Keratinocyte (primary cell): ENCODE measurements at places on chromosomes 2 and 18.

GRCh38 chr2:157784169-157784822, 91.8 kb downstream of the ACVR1 start:
- H3K27me3 ChIP-seq = no peaks in the 10 kb centered on the region
- peaks cover 48% of the 10 kb centered on the region for H3K4me1 ChIP-seq
- DNase-seq = peak; percentile 33
- H3K36me3 ChIP-seq = no peaks in the 10 kb centered on the region
- peak overlapping the region; percentile 66 for H3K27ac ChIP-seq
- H3K4me3 ChIP-seq = peak overlapping the region; percentile 37

DNA sequence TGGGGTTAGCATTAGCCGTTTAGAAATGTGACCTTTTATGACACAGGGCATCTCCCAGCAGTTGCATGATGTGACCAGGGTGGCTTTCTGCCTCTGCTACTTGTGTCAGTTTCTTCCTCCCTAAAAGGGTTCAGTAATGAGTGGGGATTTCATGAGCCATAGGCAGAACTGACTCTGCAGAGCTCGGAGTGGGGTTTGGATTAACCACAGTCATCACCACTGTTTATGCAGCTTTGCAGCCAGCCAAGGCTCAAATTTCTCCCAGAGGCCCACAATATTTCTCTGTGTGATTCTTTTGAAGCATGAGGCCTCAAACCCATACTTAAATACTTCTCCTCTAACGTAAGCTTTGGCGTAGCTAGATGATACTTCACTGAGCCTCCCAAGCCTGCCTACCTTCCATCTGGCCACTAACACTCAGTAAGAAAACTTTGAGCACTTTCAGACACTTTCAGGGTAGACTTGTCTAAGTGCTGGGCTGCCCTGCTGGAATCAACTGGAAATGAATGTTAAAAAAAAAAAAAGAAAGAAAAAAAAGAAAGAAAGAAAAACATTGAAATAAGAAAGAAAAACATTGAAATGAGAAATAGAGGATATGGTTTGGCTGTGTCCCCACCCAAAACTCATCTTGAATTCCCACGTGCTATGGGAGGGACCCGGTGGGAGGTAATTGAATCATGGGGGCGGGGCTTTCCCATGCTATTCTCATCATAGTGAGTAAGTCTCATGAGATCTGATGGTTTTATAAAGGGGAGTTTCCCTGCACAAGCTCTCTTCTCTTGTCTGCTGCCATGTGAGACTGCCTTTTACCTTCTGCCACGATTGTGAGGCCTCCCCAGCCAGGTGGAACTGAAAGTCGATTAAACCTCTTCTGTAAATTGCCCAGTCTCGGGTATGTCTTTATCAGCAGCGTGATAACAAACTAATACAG, 11.5 kb upstream of the LAPTM4A start:
- no peak overlapping the region for H3K27ac ChIP-seq
- no peaks in the 10 kb centered on the region for H3K36me3 ChIP-seq
- peaks cover 33% of the 10 kb centered on the region for H3K4me1 ChIP-seq
- no peak overlapping the region for H3K4me3 ChIP-seq

- H3K27ac ChIP-seq = no peak overlapping the region
- H3K36me3 ChIP-seq = no peaks in the 10 kb centered on the region
- peaks cover 32% of the 10 kb centered on the region for H3K4me1 ChIP-seq
- no peak overlapping the region for H3K4me3 ChIP-seq
- no peaks in the 10 kb centered on the region for H3K27me3 ChIP-seq
- peak; percentile 21 for DNase-seq
Measured at GRCh38 chr2:227462462-227462951, 9.4 kb upstream of the AGFG1 start.

DNA sequence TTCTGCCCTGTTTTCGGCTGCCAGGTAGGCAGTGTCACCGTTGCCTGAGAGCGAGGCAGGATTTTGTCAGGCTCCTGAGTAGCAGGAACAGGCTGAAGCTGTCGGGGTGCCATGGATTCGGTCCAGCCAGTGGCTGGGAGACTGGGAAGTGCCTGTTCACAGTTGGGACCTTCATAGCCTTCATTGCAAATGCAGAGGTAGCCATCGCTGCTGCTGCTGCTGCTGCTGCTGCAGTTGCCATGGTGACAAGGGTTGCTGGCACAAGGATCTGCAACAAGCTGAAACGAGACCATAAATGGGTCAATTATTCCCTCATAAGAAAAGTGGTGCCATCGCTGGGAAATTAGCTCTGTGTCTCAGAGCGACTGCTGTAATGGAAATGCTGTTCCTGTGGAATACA, 122.7 kb downstream of the DNER start:
- no peaks in the 10 kb centered on the region for H3K36me3 ChIP-seq
- peaks cover 5% of the 10 kb centered on the region for H3K4me1 ChIP-seq
- no peak overlapping the region for H3K4me3 ChIP-seq

GRCh38 chr2:239596253-239596652, 195.4 kb upstream of the HDAC4 start:
- no peaks in the 10 kb centered on the region for H3K36me3 ChIP-seq
- no peaks in the 10 kb centered on the region for H3K27me3 ChIP-seq
- DNase-seq = no peak
- H3K4me3 ChIP-seq = no peak overlapping the region
- no peak overlapping the region for H3K27ac ChIP-seq

- H3K36me3 ChIP-seq = no peaks in the 10 kb centered on the region
- H3K4me1 ChIP-seq = peaks cover 27% of the 10 kb centered on the region
- no peak for DNase-seq
Measured at GRCh38 chr2:132670496-132671150, 618 bp upstream of the LYPD1 start.

- no peak for DNase-seq
- H3K27me3 ChIP-seq = no peaks in the 10 kb centered on the region
- no peaks in the 10 kb centered on the region for H3K36me3 ChIP-seq
- H3K4me1 ChIP-seq = peaks cover 17% of the 10 kb centered on the region
- H3K4me3 ChIP-seq = no peak overlapping the region
- H3K27ac ChIP-seq = no peak overlapping the region
Measured at GRCh38 chr18:30982285-30982992, 60.1 kb downstream of the DSC3 start.

- no peak for DNase-seq
- H3K27me3 ChIP-seq = peaks cover 5% of the 10 kb centered on the region
- no peaks in the 10 kb centered on the region for H3K36me3 ChIP-seq
- no peak overlapping the region for H3K27ac ChIP-seq
- H3K4me1 ChIP-seq = peaks cover 42% of the 10 kb centered on the region
Measured at GRCh38 chr2:109408043-109408335, 205.8 kb downstream of the SEPTIN10 start.

- H3K27me3 ChIP-seq = peaks cover 9% of the 10 kb centered on the region
- peaks cover 6% of the 10 kb centered on the region for H3K4me1 ChIP-seq
- H3K27ac ChIP-seq = no peak overlapping the region
- H3K36me3 ChIP-seq = no peaks in the 10 kb centered on the region
- DNase-seq = no peak
- no peak overlapping the region for H3K4me3 ChIP-seq
Measured at GRCh38 chr18:74541703-74542555, 7.6 kb downstream of the CNDP1 start.

DNA sequence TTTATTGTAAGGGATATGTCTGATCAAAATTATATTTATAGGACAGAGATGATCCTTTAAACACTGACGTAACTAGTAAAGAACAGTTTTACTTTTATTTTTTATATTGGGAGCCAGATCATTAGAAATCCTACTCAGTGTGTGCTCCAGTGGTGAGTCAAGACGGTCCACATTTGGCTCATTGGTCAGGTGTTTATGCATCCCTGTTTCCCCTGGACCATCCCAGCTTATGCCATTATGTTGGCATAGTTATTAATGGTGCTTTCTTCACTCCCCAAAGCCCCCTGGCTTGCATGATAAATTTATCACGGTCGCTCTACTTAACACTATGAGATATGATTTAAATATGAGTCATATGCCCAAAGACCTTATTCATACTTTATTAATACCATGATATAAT, 293.4 kb downstream of the XIRP2 start:
- no peaks in the 10 kb centered on the region for H3K36me3 ChIP-seq
- H3K27me3 ChIP-seq = no peaks in the 10 kb centered on the region
- DNase-seq = no peak
- H3K27ac ChIP-seq = peak overlapping the region; percentile 58
- H3K4me1 ChIP-seq = peaks cover 18% of the 10 kb centered on the region
- H3K4me3 ChIP-seq = no peak overlapping the region

DNA sequence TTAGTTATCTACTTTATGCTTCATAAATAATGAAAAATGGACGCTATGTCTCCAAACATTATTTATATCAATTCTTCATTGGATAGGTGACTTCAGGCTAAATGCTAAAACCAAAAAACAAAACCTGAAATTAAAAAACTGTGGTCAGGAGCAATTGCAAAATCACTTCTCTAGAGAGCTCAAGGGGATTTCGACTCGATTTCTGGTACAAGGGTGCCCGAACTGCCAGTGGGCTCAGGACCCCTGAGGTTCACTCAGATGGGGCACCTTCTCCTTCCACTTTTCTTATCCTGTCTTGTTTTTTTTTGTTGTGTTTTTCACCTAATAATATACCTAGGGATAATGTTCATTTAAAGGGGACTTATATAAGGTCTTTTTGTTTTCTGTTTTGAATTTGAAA, 65.8 kb upstream of the CELF4 start:
- DNase-seq = no peak
- H3K36me3 ChIP-seq = no peaks in the 10 kb centered on the region

- no peak overlapping the region for H3K27ac ChIP-seq
- no peak for DNase-seq
- H3K4me3 ChIP-seq = no peak overlapping the region
- no peaks in the 10 kb centered on the region for H3K27me3 ChIP-seq
- no peaks in the 10 kb centered on the region for H3K4me1 ChIP-seq
- H3K36me3 ChIP-seq = no peaks in the 10 kb centered on the region
Measured at GRCh38 chr2:12778811-12779579, 62.3 kb downstream of the TRIB2 start.

GRCh38 chr2:608711-609110, 68.5 kb downstream of the TMEM18 start:
- no peaks in the 10 kb centered on the region for H3K27me3 ChIP-seq
- H3K36me3 ChIP-seq = no peaks in the 10 kb centered on the region
- DNase-seq = no peak
- no peak overlapping the region for H3K4me3 ChIP-seq

- no peak overlapping the region for H3K27ac ChIP-seq
- no peaks in the 10 kb centered on the region for H3K4me1 ChIP-seq
Measured at GRCh38 chr2:186429104-186429503, 57.0 kb upstream of the ZC3H15 start.

- no peak overlapping the region for H3K4me3 ChIP-seq
- H3K27ac ChIP-seq = no peak overlapping the region
- no peaks in the 10 kb centered on the region for H3K4me1 ChIP-seq
- DNase-seq = no peak
- no peaks in the 10 kb centered on the region for H3K27me3 ChIP-seq
Measured at GRCh38 chr2:40144022-40144421, 307.9 kb downstream of the SLC8A1 start.

- no peaks in the 10 kb centered on the region for H3K27me3 ChIP-seq
- peaks cover 32% of the 10 kb centered on the region for H3K4me1 ChIP-seq
- no peak for DNase-seq
- H3K27ac ChIP-seq = peak overlapping the region; percentile 95
Measured at GRCh38 chr2:112691881-112692281, 28.9 kb upstream of the NT5DC4 start.

GRCh38 chr2:121472470-121472993, 58.1 kb upstream of the RNU4ATAC start:
- H3K27ac ChIP-seq = peak overlapping the region; percentile 51
- peaks cover 22% of the 10 kb centered on the region for H3K36me3 ChIP-seq
- H3K27me3 ChIP-seq = no peaks in the 10 kb centered on the region
- no peak overlapping the region for H3K4me3 ChIP-seq
- peaks cover 33% of the 10 kb centered on the region for H3K4me1 ChIP-seq
- DNase-seq = no peak

DNA sequence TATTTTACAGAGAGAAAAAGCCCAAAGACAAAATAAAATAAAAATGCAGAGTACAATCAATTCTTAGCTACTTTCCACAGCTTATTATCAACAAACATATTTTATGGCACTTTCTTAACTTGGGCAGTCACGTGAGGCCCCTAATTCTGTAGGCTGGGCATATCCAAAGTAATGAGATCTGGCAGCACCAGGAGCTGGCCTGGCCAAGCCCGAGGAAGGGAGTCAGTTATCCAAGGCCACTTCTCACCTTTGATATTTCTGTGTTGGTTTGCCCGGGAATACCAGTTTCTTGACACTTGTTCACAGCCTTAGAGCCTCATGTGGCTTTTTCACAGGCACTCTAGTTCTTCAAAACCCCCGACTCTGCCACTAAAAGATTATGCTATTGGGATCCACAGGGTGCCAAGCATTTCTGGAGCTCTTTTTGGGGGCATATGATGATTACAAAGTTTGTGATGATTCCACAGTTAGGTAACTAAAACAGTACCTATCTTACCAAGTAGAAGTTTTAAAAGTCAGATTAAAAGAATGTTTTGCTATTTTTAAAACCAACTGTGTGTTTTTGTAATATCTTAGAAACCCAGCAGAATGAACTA, 90.4 kb downstream of the MEP1B start:
- DNase-seq = no peak
- no peak overlapping the region for H3K27ac ChIP-seq
- no peak overlapping the region for H3K4me3 ChIP-seq
- H3K27me3 ChIP-seq = no peaks in the 10 kb centered on the region
- H3K4me1 ChIP-seq = no peaks in the 10 kb centered on the region
- H3K36me3 ChIP-seq = no peaks in the 10 kb centered on the region

- no peak overlapping the region for H3K27ac ChIP-seq
- no peaks in the 10 kb centered on the region for H3K4me1 ChIP-seq
- no peak overlapping the region for H3K4me3 ChIP-seq
- peaks cover 10% of the 10 kb centered on the region for H3K27me3 ChIP-seq
- H3K36me3 ChIP-seq = no peaks in the 10 kb centered on the region
Measured at GRCh38 chr2:95017071-95017501, 8.4 kb upstream of the MAL start.

DNA sequence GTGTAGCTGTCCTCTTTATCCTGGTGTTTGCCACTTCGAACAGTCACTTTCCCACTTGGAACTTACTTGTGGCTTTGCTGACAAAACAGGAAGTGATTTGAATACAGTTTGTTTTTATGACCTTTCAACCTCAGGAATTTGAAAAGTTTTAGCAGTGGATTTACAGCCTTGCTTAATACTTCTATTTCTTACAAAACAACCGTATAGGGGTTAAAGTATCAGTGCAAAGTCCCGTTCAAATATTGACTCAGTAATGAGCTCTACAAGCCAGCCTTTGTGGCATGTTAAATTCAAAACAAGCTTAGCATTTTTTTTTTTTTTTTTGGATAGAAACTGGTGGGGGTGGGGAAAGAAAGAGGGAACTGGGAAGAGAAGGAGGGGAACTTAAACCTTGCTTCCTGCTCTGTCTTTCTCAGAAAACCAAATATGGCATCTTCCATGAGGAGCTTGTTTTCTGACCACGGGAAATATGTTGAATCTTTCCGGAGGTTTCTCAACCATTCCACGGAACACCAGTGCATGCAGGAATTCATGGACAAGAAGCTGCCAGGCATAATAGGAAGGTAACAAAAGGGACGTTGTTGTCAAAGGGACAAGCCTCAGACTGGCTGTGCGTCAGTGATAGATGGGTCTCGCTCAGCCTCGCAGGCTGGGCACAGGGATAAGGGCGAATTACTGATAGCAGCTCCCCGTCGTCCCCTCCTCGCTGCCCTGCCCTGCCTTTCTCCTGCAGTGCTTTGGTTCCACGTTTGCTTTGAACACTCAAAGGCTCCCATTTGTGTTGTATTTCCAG, at the start of gene HNMT:
TSS of gene HNMT (plus strand) at position 408 of the 793 bp plus-strand sequence. CDS start at position 427, 19 bp downstream.
- H3K4me1 ChIP-seq = peaks cover 13% of the 10 kb centered on the region
- H3K27ac ChIP-seq = peak within 1 kb of the TSS; percentile 29
